ENCODE measurements at places on chromosomes 2 and 18.

- DNase-seq = no peak
Observed at GRCh38 chr2:206920951-206921350, 18.4 kb upstream of the CPO start.

DNA sequence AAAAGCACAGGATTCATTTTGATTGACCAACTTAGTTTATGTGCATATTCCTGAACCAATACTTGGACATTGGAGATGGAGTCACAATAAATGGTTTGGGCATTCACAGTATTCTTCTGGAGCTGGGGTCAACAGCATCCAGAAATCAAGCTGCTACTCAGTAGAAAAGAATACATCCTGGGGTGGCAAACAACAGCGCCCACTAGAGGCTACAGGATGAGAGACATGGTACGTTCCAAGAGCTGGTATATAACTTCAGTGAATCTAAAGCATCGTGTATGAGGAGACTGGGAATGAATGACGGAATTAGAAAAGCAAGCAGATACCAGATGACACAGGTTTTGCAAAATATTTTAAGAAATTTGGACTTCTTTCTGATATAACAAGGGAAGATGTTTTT is 142.9 kb upstream of the FIGN start:
- no peak for DNase-seq

DNA sequence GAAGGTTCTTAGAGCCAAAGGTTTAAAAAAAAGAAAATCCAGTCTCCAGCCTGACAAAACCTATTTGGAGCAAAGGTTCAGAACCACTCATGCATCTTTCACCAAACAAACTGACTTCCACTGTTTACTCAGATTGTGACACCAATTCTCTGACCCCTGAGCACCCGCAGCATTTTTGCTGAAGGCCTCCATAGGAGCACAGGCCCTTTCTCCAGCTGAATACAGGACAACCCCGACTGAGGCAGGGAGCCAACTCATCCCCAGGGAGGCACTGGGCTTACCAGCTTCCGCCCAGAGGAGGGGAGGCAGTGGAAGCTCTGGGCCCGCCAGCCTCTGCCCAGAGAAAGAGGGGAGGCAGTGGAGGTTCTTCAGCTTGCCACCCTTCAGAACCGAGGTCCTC is 51.0 kb upstream of the CNGA3 start:
- DNase-seq = no peak

- DNase-seq = no peak
Observed at GRCh38 chr18:26040051-26040656, 50.3 kb downstream of the SS18 start.

- no peak for DNase-seq
Observed at GRCh38 chr2:177740700-177741099, 331.9 kb downstream of the PDE11A start.

GRCh38 chr18:37270038-37270665 is 295.4 kb downstream of the CELF4 start:
- DNase-seq = peak; percentile 82

DNA sequence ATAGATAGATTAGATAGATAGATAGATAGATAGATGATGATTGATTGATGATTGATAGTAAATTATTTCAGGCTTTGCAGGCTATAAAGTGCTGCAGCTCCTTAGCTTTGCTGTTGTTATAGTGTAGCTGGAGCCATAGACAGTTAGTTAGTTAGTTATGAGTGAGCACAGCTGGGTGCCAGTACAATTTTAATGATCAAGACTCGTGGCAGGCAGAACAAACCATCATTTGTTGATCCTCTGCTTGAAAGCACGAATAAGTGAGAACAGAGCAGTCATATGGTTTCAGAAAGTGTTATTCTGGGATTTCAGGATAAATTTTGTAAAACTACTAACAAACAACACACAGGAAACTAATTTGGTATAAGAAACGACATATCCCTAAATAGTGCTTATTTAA is 53.9 kb downstream of the THOC1 start:
- DNase-seq = no peak

DNA sequence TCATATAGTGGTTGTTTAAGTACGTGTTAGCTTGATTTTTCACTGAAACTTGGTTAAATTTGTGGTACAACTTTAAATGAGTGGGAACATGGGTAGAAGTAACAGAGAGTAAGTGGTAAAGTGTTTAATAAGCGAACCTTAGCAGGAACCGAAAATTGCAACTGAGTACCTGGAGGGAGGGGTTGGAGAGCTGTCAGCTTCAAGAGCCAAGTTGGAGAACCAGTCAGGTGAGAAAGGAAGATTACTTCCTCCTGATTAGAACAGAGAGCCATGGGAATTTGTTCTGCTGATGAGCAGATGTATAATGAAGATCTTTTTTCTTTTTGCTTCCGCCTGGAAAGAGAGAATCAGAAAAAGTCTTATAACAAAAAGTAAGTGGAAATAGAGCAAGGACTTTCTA is 158.4 kb upstream of the CDH7 start:
- no peak for DNase-seq

DNA sequence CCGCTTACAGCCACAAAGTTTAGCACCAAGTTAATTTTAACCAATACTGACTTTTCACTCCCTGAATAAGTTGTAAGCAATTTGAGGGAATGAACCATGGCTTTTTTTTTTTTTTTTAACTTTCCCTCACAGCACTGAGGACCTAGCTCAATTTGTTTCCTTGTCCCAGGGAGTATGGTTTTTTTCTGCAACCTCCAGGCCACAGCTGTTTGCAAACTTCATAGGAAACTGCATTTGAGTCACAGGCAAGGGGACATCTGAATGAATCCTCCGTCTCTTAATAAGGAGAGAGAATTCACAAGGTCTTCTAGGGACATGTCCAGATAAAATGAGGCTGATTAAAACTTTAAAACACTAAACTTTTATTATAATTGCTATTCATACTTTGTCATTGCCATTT is 181.5 kb downstream of the GFPT1 start:
- DNase-seq = no peak

Data from adipocyte (in vitro differentiated cells).